Activated CD4-positive, alpha-beta T cell treated with anti-CD3 and anti-CD28 coated beads, Interleukin-2, amount 10 ng/mL, durations not matched to agents 7 days and 5 days (primary cell): ENCODE measurements at places on chromosomes 2 and 18.

DNA sequence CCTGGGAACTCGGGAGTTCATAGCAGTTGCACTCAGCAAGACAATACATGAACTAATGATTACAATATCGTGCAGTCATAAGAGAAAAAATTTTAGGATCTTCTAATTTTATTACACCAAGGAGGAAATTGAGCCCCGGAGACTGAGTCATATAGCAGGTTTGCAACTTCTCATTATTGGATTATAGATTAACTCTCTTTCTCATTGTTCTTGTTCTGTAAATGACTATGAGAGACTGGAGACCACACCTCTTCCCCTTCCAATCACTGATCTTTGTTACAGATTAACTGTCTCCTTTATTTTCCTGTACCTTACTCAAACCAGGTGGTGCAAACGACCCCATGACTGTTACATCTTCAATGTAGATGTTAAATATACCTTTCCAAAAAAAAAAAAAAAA, 435.8 kb upstream of the DDX18 start:
- H3K4me3 ChIP-seq: no peak overlapping the region
- no peak overlapping the region for H3K27ac ChIP-seq
- no peaks in the 10 kb centered on the region for H3K36me3 ChIP-seq
- H3K27me3 ChIP-seq: no peaks in the 10 kb centered on the region
- no peaks in the 10 kb centered on the region for H3K4me1 ChIP-seq

GRCh38 chr2:180618570-180618969, 361.8 kb upstream of the UBE2E3 start:
- H3K27me3 ChIP-seq: no peaks in the 10 kb centered on the region
- H3K4me1 ChIP-seq: peaks cover 1% of the 10 kb centered on the region
- no peak overlapping the region for H3K4me3 ChIP-seq
- no peaks in the 10 kb centered on the region for H3K36me3 ChIP-seq

DNA sequence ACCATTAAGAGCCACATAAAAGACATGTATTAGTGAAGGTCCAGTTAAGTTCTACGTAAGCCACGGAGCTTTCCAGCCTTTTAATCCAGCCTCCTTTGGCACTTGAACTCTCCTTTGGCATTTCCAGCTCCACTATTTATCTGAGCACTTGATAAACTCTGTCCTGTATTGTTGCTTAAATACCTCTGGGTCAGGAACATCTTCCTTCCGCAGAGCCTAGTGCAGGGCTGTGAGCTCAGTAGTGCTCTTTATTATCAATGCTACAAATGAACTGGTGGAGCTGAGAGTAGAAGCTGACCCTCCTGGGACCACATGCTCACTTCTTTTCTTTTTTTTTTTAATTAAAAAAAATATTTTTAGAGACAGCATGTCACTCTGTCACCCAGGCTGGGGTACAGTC, 4.9 kb downstream of the STPG4 start:
- H3K4me1 ChIP-seq: peaks cover 3% of the 10 kb centered on the region
- H3K4me3 ChIP-seq: no peak overlapping the region
- DNase-seq: no peak
- no peak overlapping the region for H3K27ac ChIP-seq

- H3K36me3 ChIP-seq: no peaks in the 10 kb centered on the region
- H3K4me3 ChIP-seq: no peak overlapping the region
These were observed 164.3 kb downstream of the RPIA start for GRCh38 chr2:88855620-88856408.

DNA sequence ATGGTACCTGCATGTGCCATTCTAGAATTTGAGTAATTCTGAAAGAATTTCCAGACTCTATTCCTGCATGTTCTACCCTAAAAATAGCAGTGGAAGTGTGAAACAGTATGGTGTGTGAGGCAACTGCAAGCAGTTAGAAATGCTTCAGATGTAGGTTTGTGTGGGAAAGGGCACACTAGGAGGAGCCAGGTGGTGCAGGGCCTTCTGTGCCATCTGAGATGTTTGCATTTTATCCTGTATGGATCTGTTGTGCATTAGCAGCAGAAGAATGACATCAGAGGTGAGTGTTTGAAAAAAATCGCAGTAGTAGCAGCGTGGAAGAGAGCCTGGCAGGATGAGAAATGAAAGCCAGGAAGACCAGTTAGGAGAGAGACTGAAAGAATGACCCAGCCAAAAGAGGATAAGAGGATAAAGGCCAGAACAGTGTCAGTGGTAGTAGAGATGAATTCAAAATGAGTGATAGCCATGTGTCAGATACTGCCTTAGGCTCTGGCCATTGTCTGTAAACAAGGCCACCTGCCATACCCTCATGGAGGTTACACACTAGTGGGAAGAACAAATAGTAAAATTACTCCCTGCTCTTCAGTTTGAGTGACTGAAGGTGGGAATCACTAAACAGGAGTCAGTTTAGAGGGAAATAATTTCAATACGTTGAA, 142.2 kb downstream of the PKP4 start:
- no peak overlapping the region for H3K4me3 ChIP-seq
- H3K27me3 ChIP-seq: no peaks in the 10 kb centered on the region
- DNase-seq: no peak
- no peak overlapping the region for H3K27ac ChIP-seq

- no peaks in the 10 kb centered on the region for H3K36me3 ChIP-seq
- no peak overlapping the region for H3K27ac ChIP-seq
- no peaks in the 10 kb centered on the region for H3K4me1 ChIP-seq
- H3K4me3 ChIP-seq: no peak overlapping the region
- no peak for DNase-seq
- no peaks in the 10 kb centered on the region for H3K27me3 ChIP-seq
These were observed 62.0 kb downstream of the GLI2 start for GRCh38 chr2:120797421-120798221.

- no peaks in the 10 kb centered on the region for H3K27me3 ChIP-seq
- no peak overlapping the region for H3K4me3 ChIP-seq
- no peaks in the 10 kb centered on the region for H3K4me1 ChIP-seq
- no peaks in the 10 kb centered on the region for H3K36me3 ChIP-seq
These were observed 759.4 kb downstream of the ADCYAP1 start for GRCh38 chr18:1663879-1664705.

- H3K36me3 ChIP-seq: peaks cover 30% of the 10 kb centered on the region
- peaks cover 78% of the 10 kb centered on the region for H3K4me1 ChIP-seq
- DNase-seq: peak; percentile 64
- H3K4me3 ChIP-seq: no peak overlapping the region
These were observed 205 bp downstream of the TET3 start for GRCh38 chr2:73984922-73985307.
